A549 treated with Hydrocortisone at 1 μM for 4 hours (cell line): ENCODE measurements at places on chromosomes 5 and 9. TPM values are rescaled to one million over a fixed set of nuclear protein-coding genes. Genes with fewer than 3 reads are reported as not detected.

The TRIM36 gene
- 1.8 to 2.2 TPM (median 2.2 TPM) in 5 replicates for total RNA-seq

The DNAI1 gene
- 0.13 to 0.61 TPM (median 0.22 TPM) in 4 of 5 replicates, not detected in the other for total RNA-seq

The C5orf46 gene
- total RNA-seq: 0.29 TPM in 1 of 5 replicates, not detected in the others

The LAMC3 gene
- total RNA-seq: 1.7 to 2.5 TPM (median 2.0 TPM) in 5 replicates

The PAX5 gene
- 0.01 to 0.07 TPM (median 0.03 TPM) in 4 of 5 replicates, not detected in the other for total RNA-seq

The PLCXD3 gene
- 0.07 to 0.28 TPM (median 0.17 TPM) in 5 replicates for total RNA-seq

The CARD19 gene
- 41.0 to 65.5 TPM (median 62.1 TPM) in 5 replicates for total RNA-seq

The SAPCD2 gene
- total RNA-seq: 17.6 to 24.7 TPM (median 21.7 TPM) in 5 replicates

The CNTNAP3 gene
- 8.3 to 10.1 TPM (median 9.8 TPM) in 5 replicates for total RNA-seq

The CCL19 gene
- not detected in 5 replicates for total RNA-seq

The MLLT3 gene
- 14.2 to 18.0 TPM (median 16.4 TPM) in 5 replicates for total RNA-seq

The DBH gene
- not detected in 5 replicates for total RNA-seq

The THBS4 gene
- total RNA-seq: 0.03 to 0.23 TPM (median 0.14 TPM) in 5 replicates

The PHF24 gene
- total RNA-seq: 0.09 to 0.31 TPM (median 0.14 TPM) in 5 replicates

The ADRB2 gene
- total RNA-seq: 0.97 to 1.6 TPM (median 1.0 TPM) in 5 replicates

The C1QTNF3 gene
- total RNA-seq: 0.09 to 0.39 TPM (median 0.25 TPM) in 5 replicates

The OR2K2 gene
- not detected in 5 replicates for total RNA-seq

The SLC31A2 gene
- 6.9 to 8.1 TPM (median 7.6 TPM) in 5 replicates for total RNA-seq

The NACC2 gene
- total RNA-seq: 32.4 to 36.5 TPM (median 34.7 TPM) in 5 replicates

The CMYA5 gene
- total RNA-seq: 0.06 to 0.14 TPM (median 0.08 TPM) in 5 replicates

The MYMK gene
- not detected in 5 replicates for total RNA-seq

The MEF2C gene
- 0.02 to 0.03 TPM (median 0.03 TPM) in 3 of 5 replicates, not detected in the others for total RNA-seq

The SLCO4C1 gene
- total RNA-seq: 0.02 TPM in 1 of 5 replicates, not detected in the others

The EPB41L4B gene
- 21.4 to 25.7 TPM (median 23.9 TPM) in 5 replicates for total RNA-seq

The CDK9 gene
- total RNA-seq: 42.8 to 54.4 TPM (median 45.7 TPM) in 5 replicates

The LCN1 gene
- total RNA-seq: 0.15 to 0.20 TPM in 2 of 5 replicates, not detected in the others

The IL5 gene
- not detected in 5 replicates for total RNA-seq

The GDA gene
- total RNA-seq: 0.91 to 1.2 TPM (median 1.2 TPM) in 5 replicates

The SLC1A1 gene
- 0.85 to 1.3 TPM (median 1.2 TPM) in 5 replicates for total RNA-seq

The TNFSF8 gene
- not detected in 5 replicates for total RNA-seq

The LRSAM1 gene
- total RNA-seq: 9.7 to 10.4 TPM (median 9.8 TPM) in 5 replicates

The PCDH1 gene
- total RNA-seq: 1.9 to 4.5 TPM (median 3.4 TPM) in 5 replicates

The LHX6 gene
- 2.4 to 3.2 TPM (median 2.6 TPM) in 5 replicates for total RNA-seq

The OBP2B gene
- total RNA-seq: not detected in 5 replicates

The ADAMTS16 gene
- total RNA-seq: 1.3 to 5.0 TPM (median 1.6 TPM) in 5 replicates

The THG1L gene
- 23.2 to 29.9 TPM (median 24.8 TPM) in 5 replicates for total RNA-seq

The IFNK gene
- 0.09 TPM in 1 of 5 replicates, not detected in the others for total RNA-seq

The HAND1 gene
- 0.21 to 0.42 TPM (median 0.35 TPM) in 5 replicates for total RNA-seq

The ADAM19 gene
- 8.9 to 13.4 TPM (median 11.2 TPM) in 5 replicates for total RNA-seq

The TTC39B gene
- 0.70 to 1.9 TPM (median 1.4 TPM) in 5 replicates for total RNA-seq

The POMT1 gene
- total RNA-seq: 15.0 to 18.1 TPM (median 17.0 TPM) in 5 replicates

The RANBP3L gene
- not detected in 5 replicates for total RNA-seq

The FSTL4 gene
- total RNA-seq: 4.3 to 6.4 TPM (median 4.6 TPM) in 5 replicates

The LRRTM2 gene
- not detected in 5 replicates for total RNA-seq

The PCDHGB5 gene
- total RNA-seq: 2.0 to 2.6 TPM (median 2.3 TPM) in 5 replicates

The RRAGA gene
- 104 to 135 TPM (median 129 TPM) in 5 replicates for total RNA-seq

The C5 gene
- 11.4 to 14.2 TPM (median 12.1 TPM) in 5 replicates for total RNA-seq

The RBM27 gene
- 10.3 to 16.1 TPM (median 10.8 TPM) in 5 replicates for total RNA-seq

The PCDHA4 gene
- total RNA-seq: 1.1 to 1.9 TPM (median 1.9 TPM) in 5 replicates

The AGXT2 gene
- not detected in 5 replicates for total RNA-seq

The MLANA gene
- total RNA-seq: not detected in 5 replicates

The FOXD4L6 gene
- 0.06 to 0.07 TPM in 2 of 5 replicates, not detected in the others for total RNA-seq

The CXCL14 gene
- total RNA-seq: 0.13 to 0.37 TPM (median 0.15 TPM) in 5 replicates

The FOXD4 gene
- total RNA-seq: 0.23 to 0.55 TPM (median 0.44 TPM) in 5 replicates

The MYOZ3 gene
- total RNA-seq: 0.07 to 0.14 TPM in 2 of 5 replicates, not detected in the others

The ZNF454 gene
- not detected in 5 replicates for total RNA-seq
